Stimulated activated CD4-positive, alpha-beta T cell treated with anti-CD3 and anti-CD28 coated beads, Interleukin-12 subunit alpha, Interleukin-12 subunit beta, amount 100 ng/mL, for 24 hours (primary cell): ENCODE measurements at places on chromosomes 12 and 14.
A peak's percentile ranks its signal among the peaks of the same experiment; 100 is the strongest.

GRCh38 chr12:10998204-10998603 is at the start of gene TAS2R20:
Gene TAS2R20, minus strand, starts transcription at chr12:10998304. Its CDS starts 429 bp downstream, at chr12:10997875.
- no peak for DNase-seq

DNA sequence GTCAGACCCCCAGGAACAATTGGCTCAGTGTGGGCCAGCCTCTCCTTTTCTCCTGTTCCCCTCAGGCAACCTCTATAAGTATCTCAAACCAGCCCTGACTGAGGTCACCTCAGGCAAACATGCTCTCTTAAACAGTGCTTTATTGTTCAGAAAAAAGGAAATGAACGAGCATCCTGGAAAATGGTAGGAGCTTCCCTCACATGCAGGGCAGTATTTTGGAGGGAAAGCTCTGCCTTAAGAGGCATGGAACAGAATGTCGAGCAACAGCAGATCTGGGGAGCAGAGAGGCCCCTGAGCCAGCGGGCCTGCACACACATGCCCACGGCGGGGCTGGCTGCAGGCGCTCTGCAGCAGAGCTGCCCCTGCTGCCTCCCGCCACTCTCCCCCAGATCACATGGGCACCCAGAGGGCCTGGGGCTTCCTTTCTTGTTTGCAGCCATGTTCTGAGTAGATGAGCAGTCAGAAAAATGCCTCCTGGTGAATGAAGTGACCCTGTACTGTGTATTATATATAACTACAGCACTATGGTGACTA is 42.0 kb downstream of the MOK start:
- no peak for DNase-seq

- no peak for DNase-seq
Observed at GRCh38 chr12:96701856-96702255, 205.2 kb upstream of the NEDD1 start.

DNA sequence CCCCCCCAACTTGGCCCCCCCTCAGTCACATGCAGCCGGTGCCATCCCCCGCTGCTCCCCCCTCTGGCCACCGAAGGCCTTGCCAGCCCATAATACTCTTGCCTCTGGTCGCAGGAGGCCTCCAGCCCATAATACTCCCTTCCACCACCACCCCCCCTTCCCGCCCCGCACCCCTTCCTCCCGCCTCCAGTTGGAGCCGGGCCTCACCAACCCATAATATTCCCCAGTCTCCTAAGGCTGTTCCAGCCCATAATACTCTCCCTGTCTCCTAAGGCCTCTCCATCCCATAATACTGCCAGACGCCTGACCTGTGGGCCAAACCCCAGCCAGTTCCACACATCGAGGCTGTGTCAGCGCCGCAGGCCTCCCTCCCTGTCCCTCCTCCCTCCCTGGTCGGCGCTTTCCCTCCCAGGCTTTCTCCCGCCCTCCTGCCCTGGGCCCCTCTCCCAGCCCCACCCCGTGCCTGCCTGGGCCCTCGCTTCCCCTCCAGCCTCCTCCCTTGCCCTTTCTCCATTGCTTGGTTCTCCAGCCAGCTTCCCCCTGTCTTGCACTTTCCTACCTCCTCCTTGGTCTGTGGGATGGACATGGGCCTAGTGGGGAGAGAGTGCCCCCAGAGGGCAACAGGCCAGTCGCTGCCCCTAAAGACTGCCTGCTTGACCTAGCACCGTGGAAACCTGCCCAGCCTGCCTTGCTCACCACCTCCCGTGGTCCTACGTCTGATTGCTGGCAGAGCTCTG is 6.8 kb upstream of the CHD4 start:
- no peak for DNase-seq

DNA sequence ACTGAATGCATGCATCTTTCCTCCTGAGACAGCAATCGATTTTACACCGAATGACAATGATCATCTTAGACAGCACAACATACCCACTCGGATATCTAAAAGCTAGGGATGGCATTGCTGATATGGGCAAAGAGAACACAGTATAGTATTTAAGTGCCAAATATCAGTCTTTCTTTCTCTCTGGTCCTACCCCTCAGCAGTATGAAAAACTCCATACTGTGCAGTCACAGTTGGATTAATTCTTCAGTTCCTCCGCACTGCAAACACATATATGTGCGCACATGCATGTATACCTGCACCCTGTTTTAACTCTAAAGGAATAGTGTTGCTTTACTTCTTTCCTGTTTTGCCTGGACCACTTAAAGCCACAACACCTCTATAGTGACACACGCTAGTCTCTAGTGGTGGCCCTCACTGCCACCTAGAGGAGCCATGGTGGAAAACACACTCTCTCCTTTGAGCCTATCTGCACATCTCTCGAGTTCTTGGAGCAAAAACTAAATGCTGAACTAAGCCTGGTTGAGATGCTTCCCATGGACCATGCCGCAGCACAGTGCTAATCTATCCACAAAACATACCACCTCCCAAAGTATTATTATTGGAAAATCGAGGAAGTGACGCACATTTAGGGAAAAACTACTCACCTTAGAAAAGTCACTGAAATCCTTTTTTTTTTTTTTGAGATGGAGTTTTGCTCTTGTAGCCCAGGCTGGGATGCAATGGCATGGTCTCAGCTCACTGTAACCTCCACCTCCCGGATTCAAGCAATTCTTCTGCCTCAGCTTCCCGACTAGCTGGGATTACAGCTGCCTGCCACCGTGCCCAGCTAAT is 11.9 kb downstream of the TMEM52B start:
- DNase-seq = peak; percentile 34

GRCh38 chr12:41234692-41235091 is 46.6 kb downstream of the PDZRN4 start:
- no peak for DNase-seq

GRCh38 chr12:76074701-76075336 is 9.7 kb downstream of the NAP1L1 start:
- DNase-seq = no peak

GRCh38 chr12:84857525-84858208 is 54.9 kb downstream of the SLC6A15 start:
- no peak for DNase-seq

- DNase-seq = no peak
Observed at GRCh38 chr12:94416613-94417012, 43.1 kb downstream of the CEP83 start.

DNA sequence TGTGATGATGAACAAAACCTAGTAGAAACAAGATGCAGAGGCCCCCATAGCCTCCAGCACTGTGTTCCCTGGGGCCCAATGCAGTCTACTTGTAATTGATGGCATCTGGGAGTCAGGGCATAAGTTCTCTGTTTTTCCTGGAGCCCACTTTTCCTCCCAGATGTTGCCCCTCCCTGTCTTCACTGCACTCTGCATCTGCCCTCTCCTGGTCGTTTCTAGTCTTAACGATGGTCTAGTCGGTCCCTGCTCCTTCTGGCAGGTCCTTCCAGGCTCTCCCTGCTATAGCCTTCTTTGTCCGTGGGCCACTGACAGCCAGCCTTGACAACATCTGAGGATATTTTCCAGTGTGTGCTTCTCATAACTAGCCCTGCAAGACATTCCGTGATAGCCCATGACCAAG is 208.3 kb downstream of the GXYLT1 start:
- no peak for DNase-seq

GRCh38 chr14:95319312-95320077 is at the start of gene CLMN:
Gene CLMN, minus strand, starts transcription at chr14:95319908. Its CDS starts 116 bp downstream, at chr14:95319792.
- no peak for DNase-seq

DNA sequence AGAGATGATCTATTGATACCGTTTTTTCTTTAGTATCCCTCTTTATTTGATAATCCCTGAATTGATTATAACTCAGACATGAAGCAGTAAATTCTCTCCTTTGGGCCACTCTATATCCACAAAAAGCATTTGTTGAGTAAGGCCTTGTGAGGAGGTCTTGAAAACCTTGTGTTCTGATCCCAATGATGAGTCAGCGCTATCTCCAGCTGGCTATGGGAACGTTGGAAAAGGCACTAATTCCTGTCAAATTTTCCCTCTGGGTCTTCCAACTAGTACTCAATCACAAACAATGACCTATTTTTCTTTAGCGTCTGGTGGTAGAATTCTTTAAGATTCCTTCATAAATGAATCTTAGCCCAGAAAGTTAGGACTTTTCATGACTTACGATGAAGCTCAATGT is 168.4 kb upstream of the LRIG3 start:
- DNase-seq = no peak

GRCh38 chr12:18421867-18422266 is 160.5 kb downstream of the PIK3C2G start:
- no peak for DNase-seq

DNA sequence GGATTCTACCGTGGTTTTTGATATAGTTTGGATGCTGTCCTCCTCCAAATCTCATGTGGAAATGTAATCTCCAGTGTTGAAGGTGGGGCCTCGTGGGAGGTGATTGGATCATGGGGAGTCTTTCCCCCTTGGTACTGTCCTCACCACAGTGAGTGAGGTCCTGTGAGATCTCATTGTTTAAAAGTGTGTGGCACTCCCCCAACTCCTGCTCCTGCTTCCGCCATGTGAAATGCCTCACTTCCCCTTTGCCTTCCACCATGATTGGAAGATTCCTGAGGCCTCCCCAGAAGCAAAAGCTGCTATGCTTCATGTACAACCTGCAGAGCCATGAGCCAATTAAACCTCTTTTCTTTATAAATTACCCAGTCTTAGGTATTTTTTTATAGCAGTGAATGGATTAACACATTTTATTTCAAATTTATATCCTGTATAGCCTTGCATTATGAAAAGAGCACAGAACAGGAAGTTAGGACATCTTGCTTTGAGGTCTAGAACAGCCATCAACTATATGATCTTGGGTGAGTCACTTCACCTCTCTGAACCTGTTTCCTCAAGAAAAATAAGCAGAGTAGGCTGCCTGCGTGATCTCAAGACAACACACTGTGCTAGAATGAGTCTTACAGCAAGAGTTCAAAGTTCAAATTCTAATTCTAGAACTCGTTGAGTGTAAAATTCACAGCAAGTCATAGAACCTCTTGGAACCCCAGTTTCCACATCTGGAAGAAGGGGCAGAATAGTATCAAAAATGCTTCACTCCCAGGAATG is 160.9 kb upstream of the EEA1 start:
- DNase-seq = no peak

GRCh38 chr14:37411079-37411735 is 183.8 kb downstream of the FOXA1 start:
- no peak for DNase-seq

DNA sequence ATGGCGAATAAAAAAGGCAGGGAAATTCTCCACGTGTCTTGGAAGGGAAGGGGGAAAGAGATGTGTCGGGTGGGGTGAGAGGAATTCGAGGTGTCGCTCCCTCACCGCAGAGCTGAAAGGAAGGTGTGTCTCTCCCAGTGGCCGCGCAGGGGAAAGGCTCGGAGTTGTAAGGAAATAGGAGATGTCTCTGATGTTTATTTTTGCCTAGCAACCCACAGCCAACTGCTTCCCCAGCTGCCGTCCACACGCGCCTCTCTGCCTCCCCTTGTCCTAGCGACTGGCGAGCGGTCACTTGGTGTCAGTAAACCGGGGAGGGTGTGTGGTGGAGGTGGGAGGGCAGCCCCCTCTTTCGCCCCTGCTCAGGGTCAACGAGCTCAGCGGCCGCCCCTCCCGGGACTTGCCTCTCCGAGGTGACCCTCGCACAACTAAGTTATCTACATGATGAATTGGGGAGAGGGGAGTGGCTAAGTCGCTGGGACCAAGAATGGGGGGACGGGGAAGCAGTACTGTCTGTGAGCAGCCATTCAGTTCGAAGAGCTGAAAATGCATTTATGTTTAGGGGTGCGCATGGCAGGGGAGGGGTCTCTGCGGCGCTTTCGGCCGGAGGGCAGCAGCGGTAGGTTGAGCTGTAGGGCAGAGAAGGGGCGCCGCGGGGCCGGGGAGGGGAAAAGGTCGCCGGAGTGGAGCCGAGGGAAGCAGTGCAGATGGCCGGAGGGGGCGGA is 585 bp upstream of the DYRK2 start:
- peak; percentile 14 for DNase-seq

DNA sequence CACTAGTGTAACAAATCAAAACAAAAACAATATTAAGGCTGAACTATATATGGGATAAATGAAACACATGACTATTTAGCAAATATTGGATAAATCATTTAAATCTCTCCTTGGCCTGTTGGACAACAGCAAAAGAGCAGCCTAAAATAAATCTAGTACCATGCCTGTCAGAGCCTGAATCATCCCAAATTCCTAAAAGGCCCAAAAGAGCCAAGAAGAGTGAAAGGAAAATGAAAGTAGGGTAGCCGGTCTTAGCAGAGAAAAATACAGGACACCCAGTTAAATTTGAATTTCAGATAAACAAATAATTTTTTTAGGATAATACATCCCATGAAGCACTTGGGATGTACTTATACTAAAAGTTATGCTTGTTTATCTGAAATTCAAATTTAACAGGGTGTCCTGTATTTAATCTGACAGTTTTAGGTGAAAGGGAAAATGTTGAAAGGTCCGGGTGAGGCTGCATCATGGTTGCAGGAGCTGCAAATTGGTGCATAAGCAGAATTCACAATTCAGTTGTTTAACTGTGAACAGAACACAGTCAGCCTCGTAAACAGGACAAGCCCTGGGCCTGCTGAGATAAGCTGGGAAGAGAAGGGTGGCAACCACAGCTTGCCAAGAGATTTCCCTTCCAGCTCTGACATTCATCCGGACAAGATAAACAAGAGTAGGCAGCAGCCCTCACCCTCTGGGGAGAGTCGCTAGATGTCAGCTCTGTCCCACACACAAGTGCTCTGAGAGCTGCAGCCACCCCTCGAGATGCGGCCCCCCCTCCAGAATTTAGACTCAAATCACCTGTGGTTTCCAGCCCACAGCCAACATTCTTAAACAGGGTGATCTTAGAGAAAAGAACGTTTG is 30.3 kb downstream of the DMAC2L start:
- DNase-seq = peak; percentile 16

DNA sequence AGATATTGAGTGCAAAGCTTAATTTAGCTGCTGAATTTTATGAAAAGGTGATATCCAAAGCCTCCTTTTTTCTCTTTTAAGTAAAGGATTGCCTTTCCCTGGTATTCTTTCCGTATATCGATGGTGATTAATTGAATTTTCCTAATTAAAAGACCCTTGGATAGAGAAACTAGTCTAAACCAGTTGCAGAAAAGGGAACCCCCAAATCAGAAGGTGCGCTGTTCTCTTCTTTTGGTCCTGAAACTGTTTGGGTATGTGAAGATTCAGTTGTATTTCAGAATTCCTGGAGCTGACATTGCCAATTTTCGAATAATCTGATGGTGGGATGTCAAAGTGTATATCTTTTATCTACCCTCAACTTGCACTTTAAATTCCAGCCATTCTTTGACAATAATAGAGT is 1.9 kb downstream of the GPHN start:
- DNase-seq = no peak

- no peak for DNase-seq
Observed at GRCh38 chr12:58184212-58184611, 242.8 kb downstream of the ATP23 start.

- no peak for DNase-seq
Observed at GRCh38 chr12:117033382-117034221, 65.6 kb downstream of the TESC start.
